ENCODE measurements at places on chromosomes 3 and 15.
A peak's percentile ranks its signal among the peaks of the same experiment; 100 is the strongest.

- DNase-seq = no peak
These were observed 162.1 kb upstream of the NANOGP8 start for GRCh38 chr15:35247150-35247549.

DNA sequence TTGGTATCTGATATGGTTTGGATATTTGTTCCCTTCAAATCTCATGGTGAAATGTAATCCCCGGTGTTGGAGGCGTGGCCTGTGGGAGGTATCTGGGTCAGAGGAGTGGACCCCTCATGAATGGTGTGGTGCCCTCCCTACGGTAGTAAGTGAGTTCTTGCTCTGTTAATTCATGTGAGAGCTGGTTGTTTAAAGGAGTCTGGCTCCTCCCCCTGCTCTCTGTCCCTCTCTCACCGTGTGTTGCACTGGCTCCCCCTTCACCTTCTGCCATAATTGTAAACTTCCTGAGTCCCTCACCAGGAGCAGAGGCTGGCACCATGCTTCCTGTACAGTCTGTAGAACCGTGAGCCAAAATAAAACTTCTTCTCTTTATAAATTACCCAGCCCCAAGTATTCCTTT, 246.9 kb upstream of the AGTR1 start:
- no peak for DNase-seq

- no peak for DNase-seq
These were observed 407.2 kb upstream of the UBE2E2 start for GRCh38 chr3:22795917-22796316.

DNA sequence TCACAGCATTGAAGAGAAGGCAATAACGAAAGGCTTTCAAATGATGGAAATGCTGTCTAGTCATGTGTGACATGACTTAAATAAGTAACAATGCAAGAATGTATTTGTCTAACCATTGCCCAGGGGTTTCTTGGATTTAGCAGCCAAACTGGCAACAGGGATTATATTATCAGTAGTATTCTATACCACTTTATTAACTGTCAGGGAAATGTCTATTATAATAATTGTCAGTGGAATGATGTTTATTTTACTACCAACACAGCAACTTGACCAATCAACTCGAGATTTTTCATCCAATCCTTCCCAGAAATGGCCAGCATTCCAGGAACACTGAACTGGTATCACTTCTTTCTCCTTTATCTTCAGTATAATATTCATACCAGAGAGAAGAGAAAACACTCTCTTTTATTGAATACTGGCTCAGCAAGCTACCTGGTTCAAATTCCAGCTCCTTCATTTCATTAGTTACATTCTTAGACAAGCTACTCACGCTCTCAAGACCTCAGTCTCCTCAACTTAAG, 66.2 kb downstream of the FOXP1 start:
- DNase-seq = no peak

GRCh38 chr3:64462203-64462602, 225.6 kb downstream of the ADAMTS9 start:
- no peak for DNase-seq

- DNase-seq = no peak
These were observed 12.5 kb upstream of the SKIL start for GRCh38 chr3:170344971-170345370.

- no peak for DNase-seq
These were observed 376.6 kb downstream of the RSL24D1 start for GRCh38 chr15:54820098-54820497.

GRCh38 chr3:44862226-44862637, 520 bp downstream of the TMEM42 start:
- no peak for DNase-seq

- DNase-seq = no peak
These were observed 54.8 kb downstream of the DPH6 start for GRCh38 chr15:35491173-35491572.

- DNase-seq = no peak
These were observed 62.7 kb upstream of the CD47 start for GRCh38 chr3:108153451-108153981.

DNA sequence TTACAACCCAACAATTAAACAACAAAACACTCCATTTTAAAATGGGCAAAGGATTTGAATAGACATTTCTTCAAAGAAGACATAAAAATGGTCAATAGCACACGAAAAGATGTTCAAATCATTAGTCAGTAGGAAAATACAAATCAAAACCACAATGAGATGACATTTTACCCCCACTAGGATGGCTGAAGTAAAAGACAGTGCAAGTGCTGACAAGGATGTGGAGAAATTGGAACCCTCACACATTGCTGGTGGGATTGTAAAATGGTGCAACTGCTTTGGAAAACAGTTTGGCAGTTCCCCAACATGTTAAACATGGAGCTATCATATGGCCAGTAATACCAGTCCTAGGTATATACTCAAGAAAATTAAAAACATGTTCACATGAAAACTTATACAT, 11.6 kb downstream of the GALNT15 start:
- no peak for DNase-seq

- DNase-seq = no peak
These were observed 379.6 kb upstream of the PDZRN3 start for GRCh38 chr3:74004386-74004785.

GRCh38 chr15:70531576-70531975, 231.8 kb downstream of the UACA start:
- DNase-seq = no peak

DNA sequence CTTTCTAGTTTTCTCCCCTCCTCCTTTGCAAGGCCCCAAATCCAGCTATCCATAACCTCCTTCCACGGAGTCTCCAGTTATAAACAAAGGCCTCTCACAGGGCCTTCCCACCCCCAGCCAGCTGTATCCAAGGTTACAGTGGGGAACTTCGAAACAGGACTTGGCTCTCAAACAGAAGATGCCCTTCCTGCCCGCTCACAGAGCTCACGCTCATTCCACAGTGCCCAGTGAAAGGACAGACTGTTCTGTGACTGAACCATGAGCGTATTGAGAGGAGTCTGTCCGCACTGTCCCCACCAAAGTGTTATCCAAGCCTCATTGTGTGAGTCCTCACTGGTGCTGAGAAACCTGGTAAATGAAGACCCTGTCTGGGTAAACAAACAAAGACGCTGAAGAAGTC, 35.4 kb downstream of the ARHGAP31 start:
- no peak for DNase-seq

DNA sequence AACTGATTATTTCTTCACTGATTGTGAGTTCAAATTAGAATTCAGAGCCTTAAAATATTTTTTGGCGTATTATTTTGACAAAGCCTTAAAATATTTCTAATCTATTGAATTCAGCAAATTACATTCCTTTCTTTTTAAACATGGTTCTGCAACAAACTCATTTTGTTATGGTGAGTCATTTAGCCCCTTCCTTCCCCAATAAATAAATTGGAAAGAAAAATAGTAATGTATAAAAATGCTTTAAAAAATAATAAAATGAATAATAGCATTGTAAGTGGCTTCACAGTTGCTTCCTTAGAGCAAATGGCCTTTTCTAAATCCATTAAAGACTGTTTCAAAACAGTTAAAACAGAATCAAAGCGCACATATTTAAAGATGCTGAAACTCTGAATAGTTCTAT, 12.1 kb downstream of the CSNK1G1 start:
- no peak for DNase-seq

DNA sequence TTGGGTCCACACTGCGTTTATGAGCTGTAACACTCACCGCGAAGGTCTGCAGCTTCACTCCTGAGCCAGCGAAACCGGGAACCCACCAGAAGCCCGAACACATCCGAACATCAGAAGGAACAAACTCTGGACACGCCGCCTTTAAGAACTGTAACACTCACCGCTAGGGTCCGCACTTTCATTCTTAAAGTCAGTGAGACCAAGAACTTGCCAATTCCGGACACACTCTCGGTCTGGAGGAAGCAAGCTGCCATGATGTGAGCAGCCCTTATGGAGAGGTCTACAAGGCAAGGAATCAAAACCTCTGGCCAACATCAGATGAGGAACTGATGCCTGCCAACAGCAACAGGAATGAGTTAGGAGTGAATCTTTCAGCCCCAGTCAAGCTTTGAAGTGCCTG, 62.9 kb downstream of the SLC28A2 start:
- no peak for DNase-seq

DNA sequence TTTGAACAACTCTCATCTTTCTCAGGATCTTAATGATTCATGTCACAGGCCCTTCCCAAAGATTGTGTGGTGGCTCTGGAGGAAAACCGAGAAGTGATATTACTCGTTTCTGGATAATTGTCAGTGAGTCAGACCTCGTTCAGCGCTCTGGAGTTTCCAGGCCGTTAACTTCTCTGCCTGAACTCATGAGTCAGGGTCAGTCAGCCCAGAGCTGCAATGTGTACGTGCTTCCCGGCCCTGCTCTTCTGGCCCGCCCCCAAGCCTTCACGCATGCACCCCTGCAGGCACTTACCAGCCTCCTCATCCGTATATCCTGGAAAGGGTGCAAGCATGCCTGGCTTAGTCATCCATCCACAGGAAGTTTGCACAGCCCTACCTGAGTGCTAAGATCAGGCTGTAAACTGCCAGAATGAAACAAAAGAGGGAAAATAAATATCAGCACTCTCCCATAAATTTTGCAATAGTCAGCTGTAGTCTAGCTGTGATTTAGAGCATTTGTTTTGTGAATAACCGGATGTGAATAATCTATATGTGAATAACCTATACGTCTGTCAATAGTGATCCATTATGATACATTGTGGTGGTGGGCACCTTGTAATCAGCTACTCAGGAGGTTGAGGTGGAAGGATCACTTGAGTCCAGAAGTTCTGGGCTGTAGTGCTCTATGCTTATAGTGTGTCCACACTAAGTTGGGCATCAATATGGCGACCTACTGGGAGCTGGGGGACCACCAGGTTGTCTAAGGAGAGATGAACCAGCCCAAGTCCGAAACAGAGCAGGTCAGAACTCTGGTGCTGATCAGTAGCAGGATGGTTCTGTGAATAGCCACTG, 35.3 kb upstream of the SEMA4B start:
- peak; percentile 69 for DNase-seq

- DNase-seq = no peak
These were observed 727.1 kb upstream of the NECTIN3 start for GRCh38 chr3:110344487-110344886.

GRCh38 chr3:195005759-195006510, 265.0 kb downstream of the XXYLT1 start:
- DNase-seq = peak; percentile 35

DNA sequence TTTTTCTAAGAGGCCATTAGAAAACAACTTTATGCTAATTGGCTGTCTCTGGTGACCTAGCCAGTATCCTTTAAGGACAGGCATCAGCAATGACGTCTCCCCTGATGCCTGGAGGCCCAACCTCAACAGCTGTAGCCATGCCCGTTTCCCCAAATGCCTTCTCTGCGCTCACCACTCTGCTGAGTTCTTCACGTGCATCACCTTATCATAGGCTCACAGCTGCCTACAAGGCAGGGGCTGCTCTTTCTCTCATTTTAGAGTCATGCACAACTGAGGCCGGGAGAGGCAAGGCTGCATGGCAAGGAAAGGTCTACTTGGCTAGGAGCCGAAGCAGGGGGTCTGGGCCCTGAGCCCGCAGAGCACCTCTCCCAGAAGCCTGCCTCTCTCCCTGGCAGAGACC, 43.9 kb upstream of the SEC13 start:
- DNase-seq = no peak

GRCh38 chr15:84967380-84967779, 14.3 kb upstream of the PDE8A start:
- no peak for DNase-seq

- DNase-seq = no peak
These were observed 23.5 kb upstream of the TBC1D5 start for GRCh38 chr3:17765819-17766472.

DNA sequence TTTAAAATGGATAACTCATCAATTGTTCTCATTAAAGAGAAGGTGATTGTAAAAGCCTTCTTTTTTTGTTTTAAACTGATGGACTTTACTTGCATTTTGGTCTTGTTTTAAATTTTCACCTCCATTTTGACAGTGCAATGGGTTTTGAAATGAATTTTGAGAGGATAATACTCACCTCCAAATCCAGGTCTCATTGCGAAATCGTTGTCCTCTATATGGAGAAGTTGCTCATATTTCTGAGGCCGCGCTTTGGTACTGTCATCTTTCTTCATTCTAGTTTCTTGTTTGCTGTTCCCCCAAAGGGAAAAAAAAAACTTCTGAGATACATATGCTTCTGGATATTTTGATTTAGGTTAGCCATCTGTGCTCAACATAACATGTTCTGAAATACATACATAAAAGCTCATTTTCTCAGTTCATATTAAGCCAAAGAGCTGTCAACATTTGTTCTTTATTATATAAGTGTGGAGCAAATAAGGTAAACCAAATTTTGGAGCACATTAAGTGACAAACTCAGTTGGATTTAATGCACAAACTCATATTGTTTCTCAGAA, 9.6 kb downstream of the GABRR3 start:
- DNase-seq = no peak

DNA sequence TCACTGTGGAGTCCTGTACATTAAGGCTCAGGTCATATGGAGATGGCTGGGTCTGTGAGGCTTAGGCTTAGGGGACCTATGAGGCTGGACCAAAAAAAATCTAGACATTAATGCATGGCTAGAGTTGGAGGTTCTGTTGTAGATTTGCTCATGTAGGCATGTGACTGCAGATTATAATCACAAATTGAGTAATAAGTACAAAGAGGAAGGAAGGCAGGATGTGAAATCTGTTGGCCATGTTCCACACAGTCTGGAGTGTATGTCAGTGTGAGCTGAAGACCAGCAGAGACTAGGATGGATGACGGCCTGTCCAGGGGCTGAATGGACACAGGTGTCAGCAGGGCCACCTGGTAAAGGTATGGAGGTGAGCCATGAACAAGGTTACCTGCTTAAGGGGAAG, at the start of gene ST3GAL6:
TSS of gene ST3GAL6 (plus strand) at position 265 of the 400 bp plus-strand sequence. CDS start 5,101 bp downstream, outside the sequence.
- peak; percentile 66 for DNase-seq

- DNase-seq = no peak
These were observed 23.8 kb upstream of the ZNF148 start for GRCh38 chr3:125398952-125399351.

DNA sequence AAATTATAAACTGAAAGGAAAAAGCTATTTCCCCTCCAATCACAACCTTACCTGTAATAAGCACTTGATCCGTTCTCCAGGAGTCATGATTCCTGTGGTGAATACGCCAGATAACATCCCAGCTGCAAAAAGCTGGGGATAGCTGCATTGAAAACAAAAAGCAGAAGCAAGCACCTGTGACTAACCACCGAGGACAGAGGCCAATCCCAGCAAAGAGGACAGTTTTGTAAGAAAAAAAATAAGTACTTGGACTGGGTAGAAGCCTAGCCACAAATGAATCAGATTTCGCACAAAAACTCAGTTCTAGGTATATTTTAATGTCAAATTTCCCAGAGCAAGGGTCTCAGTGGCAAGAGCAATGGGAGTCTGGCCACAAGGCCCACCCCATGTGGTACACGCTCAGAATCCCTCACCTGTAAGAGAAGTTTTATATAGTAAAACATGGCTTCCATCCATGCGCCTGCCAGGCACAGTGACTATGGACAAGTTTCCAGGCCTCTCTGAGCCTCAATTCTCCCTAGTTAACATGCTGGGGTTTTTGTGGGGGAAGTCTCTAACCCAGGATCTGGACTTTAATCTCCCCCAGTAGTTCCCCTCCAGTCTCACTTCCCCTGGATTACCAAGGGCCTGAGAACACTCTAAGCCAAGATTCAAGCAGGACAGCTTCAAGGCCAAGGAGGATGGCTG, 19.2 kb downstream of the SLC25A20 start:
- no peak for DNase-seq

Measured in left lobe of liver (tissue), 2 donors.